ENCODE measurements at places on chromosomes 1 and 21.

DNA sequence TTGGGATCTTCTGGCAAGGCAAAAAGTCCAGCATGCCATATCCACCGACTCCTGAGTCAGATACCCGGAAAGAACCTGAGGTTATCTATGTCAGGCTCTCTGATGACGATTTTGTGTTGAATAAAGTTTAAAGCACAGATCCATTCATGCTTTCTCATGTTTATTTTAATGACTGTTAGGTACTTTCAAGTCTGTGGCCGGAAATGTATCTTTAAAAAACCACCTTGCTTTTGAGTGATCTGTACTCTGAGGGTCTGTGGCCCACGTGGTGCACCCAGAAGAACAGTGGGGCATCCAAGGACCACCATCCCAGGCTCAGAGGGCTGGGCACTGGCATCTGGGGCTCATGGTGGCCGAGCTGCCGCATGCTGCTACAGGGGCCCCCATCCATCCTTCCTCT is 30.1 kb upstream of the VASH2 start:
- no peak for DNase-seq

DNA sequence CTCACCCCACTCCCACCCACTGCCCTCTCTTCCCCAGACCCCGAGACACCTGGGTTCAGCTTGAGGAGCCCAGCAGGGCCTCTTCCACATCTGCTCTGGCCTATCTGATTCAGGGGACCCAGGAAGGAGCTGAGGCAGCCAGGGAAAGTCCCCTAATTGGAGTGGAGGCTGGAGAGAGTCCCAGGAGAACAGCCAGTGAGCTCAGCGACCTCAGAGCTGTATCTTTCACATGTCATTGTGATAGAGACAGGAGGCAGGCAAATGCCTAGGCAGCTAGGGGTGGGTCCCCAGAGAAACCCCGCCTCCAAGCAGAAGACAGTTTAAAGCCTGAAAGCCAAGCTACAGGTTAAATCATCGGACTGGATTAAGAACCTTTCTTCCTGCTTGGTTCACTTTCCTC is 122.7 kb downstream of the MATN1 start:
- DNase-seq, result no peak

DNA sequence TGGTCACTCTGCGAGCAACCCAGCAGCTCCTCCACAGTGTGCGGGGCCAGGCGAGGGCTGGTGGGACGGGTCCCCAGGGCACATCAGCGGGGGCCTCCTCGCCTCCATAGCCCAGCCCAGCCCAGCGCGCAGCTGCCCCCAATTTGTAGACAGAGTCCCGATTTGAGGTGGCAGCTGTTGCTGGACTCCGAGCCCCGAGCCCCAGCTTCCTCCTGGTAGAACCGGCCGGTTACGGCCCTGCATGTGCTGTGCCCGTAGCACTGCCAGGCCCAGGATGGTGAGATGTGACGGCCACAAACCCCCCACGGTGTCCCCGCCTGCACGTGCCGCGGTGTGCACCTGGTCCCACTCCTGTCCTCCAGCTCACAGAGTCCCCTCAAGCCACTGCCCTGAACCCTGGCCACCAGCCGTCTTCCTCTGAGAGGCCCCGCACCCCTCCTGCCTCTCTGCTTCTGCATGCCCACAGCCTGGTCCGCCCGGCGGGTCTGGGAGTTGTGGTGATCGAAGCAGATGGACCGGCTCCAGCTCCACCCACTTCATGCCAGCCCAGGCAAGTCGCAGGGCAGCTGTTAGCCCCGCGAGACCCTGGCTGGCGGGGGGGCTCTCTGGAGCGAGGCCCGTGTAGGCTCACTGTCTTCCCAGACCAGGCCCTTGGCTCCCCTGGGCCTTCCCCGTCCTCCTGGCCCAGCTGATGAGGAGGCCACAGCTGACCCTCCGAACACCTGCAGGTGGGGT is 55.5 kb downstream of the MORN1 start:
- no peak for DNase-seq

DNA sequence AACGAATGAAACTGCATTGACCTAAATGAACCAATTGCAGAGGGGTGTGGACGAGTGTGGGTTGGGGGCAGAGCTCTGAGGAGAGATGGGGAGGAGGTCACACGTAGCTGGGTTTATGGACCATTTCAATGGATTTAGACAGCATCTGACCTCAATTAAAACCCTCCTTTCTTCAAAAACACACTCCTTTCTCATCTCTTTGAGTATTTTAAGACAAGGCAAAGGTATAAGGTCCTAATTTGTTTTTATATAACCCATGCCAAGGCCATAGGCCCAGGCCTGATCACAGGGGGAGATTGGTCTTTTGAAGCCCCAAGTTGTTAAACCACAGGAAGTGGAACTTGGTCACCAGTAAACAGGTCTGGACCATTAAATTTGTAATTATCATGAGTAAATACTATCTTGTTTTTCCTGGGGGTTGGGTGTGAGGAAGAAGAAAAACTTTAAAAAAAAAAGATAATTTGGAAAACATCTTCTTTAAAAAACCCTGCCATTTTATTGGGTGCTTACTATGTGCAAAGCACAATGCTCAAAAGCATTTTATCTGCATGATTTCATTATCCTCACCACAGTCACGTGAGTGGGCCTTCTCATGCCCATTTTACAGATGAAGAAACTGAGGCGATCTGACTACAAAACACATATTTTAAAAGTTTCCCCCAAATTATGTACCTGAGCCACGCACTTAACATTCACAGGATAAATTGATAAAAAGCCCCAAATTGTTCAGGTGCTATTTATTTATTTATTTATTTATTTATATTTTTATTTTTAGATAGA is 8.9 kb upstream of the INAVA start:
- no peak for DNase-seq

- DNase-seq, result no peak
Measured at GRCh38 chr1:7289694-7290093, 481.4 kb upstream of the VAMP3 start.

DNA sequence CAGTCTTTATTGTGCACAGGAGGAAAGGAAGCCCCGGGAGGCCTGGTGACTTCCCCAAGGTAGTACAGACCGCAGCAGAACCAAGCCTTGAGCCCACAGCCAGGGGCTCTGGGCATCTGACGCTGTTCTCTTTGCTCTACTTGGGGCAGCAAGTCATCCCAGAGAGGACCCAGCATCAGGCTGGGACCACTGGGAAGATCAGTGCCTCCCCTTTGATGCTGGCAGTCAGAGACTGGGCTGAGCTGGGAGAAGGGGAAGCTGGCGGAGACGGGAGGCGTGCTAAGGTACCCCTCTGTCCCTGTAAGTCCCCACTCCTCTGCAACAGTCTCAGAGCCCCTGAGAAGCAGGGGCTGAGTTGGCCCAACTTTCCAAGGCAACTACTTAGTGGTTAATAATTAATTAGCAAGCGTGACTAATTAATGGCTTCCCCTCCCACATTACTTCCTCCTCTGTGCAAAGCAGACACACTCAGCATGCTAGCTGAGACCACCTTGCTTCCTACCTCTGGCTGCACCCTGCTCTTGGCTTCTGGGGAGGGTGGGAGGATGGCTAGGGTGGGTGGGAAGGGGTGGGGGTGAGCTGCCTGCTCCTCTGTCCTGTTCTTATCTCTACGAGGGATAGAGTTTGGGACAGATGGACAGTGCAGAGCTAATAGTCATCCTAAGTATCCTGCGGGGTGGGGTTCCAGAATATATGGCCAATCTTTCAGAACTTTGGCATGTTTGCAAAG is 1.3 kb downstream of the INAVA start:
- no peak for DNase-seq

- no peak for DNase-seq
Measured at GRCh38 chr1:208302699-208303238, 58.6 kb upstream of the PLXNA2 start.

- DNase-seq, result no peak
Measured at GRCh38 chr1:61261595-61261994, 179.2 kb downstream of the NFIA start.

GRCh38 chr1:109109906-109110305 is 4.0 kb upstream of the ELAPOR1 start:
- no peak for DNase-seq

DNA sequence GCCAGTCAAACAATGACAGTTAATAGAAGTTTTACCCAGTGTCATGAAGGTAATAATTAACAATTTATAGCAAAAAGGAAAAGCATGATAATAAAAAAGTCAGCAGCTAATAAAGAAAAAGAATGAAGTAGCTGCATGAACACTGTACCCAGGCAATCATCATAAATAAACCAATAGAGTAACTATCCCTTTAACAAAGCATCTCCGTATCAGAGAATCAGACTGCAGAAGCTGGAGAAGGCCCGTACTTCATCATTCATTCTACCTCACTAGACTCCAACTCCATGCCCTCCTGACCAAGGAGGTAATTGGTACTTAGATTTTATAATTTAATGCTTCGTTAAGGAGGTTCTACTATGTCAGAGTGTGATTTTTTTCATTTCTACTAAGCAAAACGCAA is 140.5 kb downstream of the NEGR1 start:
- DNase-seq, result no peak

DNA sequence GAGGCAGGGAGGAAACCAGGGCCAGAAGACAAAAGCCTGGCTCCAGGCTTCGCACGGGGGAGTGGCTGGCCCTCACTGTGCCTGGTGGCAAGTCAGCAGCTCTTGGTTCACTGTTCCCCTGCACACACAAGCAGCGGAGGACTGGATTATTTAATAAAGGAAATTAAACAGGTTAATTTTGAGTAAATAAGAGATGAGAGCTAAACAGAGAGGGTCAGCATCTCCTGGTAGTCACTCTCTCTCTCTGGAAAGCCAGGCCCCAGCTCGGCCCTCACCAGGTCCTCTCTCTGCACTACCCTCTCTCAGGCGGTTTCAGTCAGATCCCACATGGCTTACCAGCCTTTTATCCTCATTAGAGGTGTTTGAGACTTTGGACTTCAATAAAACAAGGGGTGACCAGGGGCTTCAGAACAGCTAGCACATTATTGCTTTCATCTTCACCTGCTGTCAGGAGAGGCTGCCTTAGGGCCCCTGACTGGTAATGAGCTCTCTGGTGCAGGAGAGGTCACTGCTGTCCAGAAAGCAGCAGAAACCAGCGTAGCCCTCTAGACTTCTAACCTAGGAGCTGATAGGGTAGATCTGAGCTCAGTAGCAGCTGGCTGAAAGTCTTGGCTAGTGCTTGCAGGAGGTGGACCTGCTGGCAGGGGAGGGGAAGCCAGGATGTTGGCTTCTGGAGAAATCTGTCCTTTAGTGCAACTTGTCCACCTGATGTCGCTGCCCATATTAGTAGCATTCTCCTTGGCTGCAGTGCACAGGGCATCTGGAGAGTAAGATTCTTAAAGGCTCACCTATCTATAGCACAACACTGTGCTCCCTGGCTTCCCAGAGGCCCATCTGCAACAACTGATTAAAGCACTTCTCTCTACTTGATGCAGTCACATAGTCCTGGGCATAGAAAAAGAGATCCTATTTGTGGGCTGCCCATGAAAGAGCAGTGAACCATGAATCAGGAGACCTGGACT is 45.9 kb downstream of the SYT6 start:
- DNase-seq, result no peak

DNA sequence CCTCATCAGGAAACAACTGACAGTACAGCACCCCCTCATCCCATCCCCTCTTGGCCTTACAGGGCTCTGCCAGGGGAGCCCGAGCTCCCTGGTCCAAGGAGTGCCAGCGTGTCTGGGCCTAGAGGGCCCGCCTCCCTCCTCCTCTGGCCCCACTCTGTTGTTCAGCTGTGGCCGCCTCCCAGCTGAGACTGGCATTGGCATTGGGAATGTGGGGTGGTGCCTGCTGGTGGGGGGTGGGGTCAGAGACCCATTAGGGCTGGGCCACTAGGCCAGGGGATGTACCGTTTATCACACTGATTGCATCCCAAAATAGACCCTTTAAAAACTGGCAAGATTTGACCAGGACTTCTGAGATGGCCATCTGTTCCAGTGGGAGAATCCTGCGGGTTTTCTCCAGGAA is 1.4 kb downstream of the LDLRAP1 start:
- no peak for DNase-seq

- no peak for DNase-seq
Measured at GRCh38 chr1:56286956-56287355, 292.4 kb downstream of the PLPP3 start.
